ENCODE measurements at places on chromosomes 12 and 14. TPM values are rescaled to one million over a fixed set of nuclear protein-coding genes. Genes with fewer than 3 reads are reported as not detected.

ANKS1B gene
- 0.98 TPM for total RNA-seq

DNA sequence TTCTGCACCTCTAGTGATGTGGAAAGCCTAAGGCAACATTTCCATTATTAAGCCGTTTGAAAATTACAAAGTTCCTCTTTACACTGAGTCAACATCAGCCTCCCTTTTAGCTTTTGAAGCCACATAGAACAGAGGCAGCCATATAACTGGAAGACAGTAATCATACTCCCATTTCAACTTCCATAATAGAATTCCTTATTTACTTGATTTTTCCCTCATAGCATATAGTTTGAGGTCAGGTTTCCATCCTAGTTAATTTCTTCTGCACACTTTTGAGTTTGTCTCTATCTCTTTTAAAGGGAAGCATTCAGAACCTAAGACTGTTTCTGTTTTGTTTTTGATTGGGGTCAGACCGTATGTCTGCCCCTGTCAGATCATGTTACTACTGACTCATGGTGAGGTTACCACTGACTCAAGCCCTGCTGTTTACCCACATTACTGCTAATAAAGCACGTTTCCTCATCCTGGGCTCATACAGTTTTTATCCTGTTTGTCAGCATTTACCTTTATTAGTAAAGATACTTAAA is 161.0 kb downstream of the SLC38A4 start:
- DNase-seq: peak; percentile 96

- no peak for DNase-seq
These were observed 39.8 kb downstream of the DACT1 start for GRCh38 chr14:58677517-58677916.

GRCh38 chr14:97388408-97388807 is 591.2 kb downstream of the VRK1 start:
- no peak for DNase-seq

- DNase-seq: no peak
These were observed 61.8 kb downstream of the PLBD1 start for GRCh38 chr12:14505626-14506596.

DNA sequence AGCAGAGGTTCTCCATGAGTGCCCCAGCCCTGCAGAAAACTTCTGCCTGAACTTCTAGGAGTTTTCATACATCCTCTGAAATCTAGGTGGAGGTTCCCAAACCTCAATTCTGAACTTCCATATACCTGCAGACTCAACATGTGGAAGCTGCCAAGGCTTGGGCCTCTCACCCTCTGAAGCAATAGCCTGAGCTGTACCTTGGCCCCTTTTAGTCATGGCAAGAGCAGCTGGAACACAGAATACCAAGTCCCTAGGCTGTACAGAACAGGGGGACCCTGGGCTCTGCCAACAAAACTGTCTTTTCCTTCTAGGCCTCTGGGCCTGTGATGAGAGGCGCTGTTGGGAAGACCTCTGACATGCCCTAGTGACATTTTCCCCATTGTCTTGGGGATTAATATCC is 494.3 kb upstream of the FOXG1 start:
- no peak for DNase-seq

DNA sequence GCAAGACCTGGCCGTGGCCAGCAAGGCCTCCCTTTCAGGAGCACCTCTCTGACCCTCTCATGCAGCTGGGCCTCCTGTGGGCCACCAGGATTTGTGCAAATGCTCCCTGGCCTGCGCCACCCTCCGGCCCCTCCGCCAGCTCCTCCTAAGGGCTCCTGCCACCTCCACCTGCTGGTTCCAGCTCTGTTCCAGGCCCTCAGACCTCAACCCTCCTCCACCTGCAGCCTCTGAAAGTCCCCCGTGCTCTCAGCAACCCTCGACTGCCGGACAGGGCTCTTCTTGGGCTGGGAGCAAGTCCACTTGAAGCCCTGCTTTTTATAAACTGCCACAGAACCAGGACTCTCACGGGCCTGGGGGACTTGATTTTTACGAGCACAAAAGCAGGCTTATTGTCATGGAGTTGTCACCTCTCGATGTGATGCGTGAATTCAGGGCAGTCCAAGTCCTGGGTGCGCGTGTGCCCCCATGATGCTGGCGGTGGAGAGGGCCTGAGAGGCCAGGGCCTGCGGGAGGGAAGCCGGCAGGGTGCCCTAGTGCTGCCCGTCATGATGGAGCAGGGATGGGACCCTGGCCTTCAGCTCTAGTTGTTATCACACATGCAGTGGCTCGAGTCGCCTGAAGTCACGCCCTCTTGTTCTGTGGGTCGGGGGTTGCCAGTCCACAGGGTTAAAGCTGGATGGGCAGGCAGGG is 9.1 kb downstream of the TEDC1 start:
- DNase-seq: no peak

GRCh38 chr12:94262228-94263010 is 114.0 kb downstream of the PLXNC1 start:
- peak; percentile 62 for DNase-seq

RAB15 gene
- 27.0 TPM for total RNA-seq

LHX5 gene
- total RNA-seq: 0.23 TPM

AKAP5 gene
- 0.58 TPM for total RNA-seq

DNA sequence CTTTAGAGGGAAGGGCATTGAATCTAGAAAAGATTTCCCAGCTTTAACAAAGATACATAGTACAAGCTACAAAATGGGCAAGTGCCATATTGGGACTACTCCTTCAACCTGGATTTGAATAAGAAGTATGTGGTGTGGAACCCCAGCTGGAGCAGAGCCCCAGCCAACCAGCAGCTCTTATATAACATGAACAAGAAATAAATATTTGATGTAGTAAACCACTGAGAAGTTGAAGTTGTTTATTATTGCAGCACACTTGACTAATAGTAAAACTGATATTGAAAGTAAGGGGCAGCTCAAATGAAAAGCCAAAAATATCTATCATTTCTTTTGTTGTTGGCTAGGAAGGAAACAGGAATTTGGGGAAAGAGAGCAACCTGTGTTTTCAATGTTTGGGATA is 701.8 kb downstream of the TMTC2 start:
- DNase-seq: no peak
